ENCODE measurements at places on chromosomes 5 and 9.

DNA sequence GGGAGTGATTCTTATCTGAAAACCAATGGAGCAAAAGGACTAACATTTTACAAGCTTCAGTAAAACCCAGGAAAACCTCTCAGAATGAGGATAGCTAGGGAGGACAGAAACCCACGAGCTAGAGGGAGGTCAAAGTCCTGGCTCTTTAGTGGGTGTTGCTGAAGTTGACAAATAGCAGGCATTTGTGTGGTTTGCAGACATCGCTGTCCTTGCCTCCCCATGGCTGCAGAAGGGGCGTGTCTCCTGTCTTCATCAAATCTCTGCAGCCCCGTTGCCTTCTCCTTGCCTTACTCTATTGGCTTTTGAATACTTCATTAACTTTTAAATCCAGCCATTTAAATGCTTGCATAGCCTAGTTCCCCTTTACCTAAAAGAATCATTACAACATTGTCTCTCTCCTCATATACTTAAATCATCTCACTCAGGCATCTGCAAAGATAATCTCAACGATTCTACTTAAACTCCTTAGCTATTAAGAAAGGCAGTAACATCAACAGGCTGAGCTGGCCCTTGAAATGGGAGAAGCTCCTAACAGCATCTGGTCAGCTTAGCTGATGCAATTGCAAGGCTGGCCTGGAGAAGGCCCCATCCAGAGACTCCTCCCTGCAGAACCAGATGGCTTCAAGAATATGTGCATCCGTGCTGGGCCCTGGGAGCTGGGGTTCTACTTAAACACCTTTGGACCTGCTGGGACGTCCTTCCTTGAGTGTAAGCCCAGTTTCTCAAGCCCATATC is 152.8 kb upstream of the TAS2R1 start:
- no peak for DNase-seq

- no peak for DNase-seq
These were observed 3.8 kb downstream of the WDR36 start for GRCh38 chr5:111095982-111096381.

- no peak for DNase-seq
These were observed 1369.7 kb upstream of the C9orf72 start for GRCh38 chr9:28942941-28943340.

DNA sequence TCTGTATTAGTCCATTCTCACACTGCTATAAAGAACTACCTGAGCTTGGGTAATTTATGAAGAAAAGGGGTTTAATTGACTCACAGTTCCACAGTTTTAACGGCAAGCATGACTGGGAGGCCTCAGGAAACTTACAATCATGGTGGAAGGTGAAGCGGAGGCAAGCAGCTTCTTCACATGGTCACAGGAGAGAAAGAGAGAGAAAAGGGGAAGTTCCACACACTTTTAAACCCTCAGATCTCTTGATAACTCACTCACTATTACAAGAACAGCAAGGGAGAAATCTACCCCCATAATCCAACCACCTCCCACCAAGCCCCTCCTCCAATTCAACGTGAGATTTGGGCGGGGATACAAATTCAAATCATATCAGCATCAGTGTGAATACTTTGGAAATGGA is 133.4 kb upstream of the SLC30A5 start:
- no peak for DNase-seq

DNA sequence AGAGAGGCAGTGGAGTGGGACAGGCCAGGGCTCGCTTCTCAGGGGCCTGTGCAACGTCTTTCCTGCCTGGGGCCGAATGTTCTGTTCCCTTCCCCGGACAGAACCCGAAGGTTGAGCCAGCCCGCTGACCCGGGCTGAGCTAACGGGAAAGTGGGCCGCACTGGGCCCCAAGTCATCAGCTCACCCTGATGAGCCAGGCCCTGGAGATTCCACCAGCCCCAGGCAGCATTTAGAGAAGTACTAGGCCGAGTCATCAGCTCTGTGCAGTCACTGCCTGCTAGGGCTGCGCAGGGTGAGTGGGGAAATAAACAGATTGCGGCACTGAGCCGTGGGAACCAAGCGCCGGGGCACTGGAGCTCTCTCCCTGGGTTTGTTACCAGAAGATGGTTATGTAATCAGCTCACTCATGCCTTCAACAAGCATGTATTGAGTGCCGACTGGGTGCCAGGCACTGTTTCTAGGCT is 29.1 kb upstream of the DUSP1 start:
- peak; percentile 78 for DNase-seq

DNA sequence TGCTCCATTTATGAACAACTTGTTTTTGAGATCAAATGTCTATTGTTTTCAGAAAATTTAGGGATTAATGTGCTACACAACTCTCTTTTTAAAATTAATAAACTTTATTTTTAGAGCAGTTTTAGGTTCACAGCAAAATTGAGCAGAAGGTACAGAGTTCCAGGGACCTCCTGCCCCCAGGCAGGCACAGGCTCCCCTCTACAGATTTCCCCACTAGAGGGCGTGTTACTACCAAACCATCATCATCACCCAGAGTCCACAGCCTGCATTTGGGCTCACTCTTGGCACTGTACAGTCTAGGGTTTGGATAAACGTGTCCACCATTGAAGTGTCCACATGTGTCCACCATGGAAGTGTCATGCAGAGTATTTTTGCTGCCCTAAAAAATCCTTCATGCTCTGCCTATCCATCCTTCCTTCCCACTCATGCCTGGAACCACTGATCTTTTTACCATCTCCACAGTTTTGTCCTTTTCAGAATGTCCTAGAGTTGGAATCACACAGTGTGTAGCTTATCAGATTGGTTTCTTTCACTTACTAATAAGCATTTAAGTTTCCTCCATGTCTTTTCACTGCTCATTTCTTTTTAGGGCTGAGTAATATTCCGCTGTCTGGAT is 61.7 kb downstream of the MRPL36 start:
- no peak for DNase-seq

DNA sequence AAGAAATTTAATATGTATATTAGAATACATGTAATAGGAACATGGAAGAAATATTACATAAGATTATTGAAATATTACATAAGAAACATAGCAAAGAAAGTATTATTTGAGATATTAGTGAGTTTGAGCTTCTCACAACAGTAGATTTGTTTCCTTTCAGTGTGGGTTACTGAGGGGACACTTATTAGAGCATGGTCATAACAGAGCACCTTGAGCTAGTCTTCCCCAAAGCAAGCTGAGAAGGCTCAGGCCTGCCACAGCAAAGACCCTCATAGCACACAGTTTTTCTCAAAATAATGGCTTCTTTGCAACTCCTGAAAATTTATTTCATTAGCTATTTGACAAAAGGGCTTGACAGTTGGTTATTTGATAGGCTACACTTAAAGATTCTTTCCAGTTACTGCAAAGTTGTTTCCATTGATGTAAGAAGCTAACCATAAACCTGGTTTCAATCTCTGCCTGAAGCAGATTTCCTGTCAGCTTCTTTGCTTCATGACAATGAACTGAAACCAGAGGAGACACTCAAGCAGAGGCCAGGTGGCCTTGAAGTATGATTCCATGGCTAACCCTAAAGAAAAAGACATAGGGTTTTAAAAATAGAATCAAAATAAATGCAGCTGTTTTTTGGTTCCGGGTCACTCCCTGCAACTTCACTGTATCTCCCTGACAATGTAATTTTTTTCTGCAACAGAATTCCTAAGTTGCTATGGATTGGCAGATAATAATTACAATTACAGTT is 68.6 kb downstream of the ERMP1 start:
- no peak for DNase-seq

DNA sequence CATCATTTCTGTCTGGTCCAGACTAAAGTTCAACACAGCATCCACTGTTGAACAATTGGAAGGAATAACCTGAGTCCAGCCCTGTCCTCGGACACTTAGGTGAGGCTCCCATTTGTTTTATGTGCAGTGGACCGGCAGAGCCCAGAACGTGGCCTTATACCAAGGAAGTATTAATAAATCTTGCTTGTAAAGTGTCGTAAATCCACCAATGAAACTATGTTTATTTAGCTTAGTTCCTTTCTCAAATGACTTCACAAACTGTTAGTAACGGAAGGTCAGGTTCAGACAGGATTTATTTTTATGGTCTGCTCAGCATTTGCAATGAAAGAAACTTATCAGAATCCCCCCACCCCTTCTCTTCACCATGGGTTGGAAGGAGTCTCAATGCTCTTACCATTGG is 149.5 kb downstream of the PCSK1 start:
- DNase-seq = no peak

DNA sequence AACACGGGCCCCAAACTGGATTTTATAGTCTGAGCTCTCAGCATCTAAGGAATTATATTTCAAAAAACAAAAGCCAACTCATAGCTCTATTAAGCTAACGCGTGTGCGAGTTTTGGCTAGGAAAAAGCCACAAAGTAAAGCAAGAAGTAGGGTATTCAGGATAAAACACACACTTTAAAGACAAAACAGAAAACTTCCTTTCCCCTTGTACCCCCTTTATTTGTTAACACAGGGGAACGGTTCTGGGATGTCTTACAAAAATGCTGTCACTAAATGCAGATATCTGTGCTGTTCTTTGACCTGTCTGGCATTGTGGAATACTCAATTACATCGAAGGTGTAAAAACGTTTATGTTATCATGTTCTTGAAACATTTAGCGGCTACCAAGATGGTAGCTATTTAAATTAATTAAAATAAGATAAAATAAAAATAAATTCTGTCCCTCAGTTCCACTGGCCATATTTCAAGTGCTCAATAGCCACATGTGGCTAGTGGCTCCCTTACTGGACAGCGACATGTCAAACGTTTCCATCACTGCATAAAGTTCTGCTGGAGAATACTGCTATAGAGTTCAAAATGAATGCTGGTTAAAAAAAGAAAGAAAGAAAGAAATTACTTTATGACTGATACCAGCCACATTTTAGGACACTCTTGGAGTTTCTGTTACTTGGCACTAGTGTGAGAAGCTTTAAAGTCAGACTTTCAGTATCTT is 7.2 kb upstream of the MEF2C start:
- DNase-seq = no peak

DNA sequence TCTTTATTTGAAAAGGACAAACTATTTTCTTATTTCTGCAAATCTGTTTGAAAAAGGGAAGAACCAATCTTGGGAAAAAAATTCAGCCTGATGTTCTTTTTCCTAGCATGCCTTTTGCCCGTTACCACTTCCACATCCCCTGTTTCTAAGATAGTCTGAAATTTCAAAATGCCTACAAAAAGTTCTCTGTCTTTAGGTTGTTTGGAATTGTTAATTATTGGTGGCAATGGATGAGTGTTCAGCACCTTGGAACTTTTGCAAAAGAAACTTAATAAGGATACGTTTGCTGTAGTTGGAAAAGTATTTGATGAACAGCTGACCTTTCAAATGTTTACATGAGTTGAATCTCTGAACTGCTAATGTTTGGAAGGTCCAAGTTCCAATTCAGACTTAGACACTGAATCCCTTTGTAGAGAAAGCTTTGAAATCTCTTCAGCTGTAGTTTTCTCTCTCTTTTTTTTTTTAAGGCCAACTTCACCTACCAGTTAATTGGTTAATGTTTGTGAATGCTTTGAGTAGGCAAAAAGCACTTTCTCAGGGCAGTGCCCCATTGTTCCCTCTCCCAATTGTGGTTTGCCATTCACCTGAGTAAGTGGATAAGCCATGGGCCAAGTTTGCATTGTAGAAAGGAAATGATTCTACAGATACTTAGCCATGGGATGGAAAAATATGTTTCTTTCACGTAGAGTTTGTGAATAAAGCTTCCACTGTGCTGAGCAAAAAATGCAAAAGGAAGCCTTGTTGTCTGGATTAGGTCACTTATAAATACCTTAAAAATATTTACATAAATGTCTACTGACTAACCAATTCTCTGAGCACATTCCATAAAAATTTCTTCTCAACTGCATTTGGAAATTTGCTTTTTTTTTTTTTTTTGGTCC is 156.4 kb upstream of the ELL2 start:
- DNase-seq = no peak

- DNase-seq = no peak
These were observed 47.4 kb downstream of the ANKRD33B start for GRCh38 chr5:10611290-10611689.

DNA sequence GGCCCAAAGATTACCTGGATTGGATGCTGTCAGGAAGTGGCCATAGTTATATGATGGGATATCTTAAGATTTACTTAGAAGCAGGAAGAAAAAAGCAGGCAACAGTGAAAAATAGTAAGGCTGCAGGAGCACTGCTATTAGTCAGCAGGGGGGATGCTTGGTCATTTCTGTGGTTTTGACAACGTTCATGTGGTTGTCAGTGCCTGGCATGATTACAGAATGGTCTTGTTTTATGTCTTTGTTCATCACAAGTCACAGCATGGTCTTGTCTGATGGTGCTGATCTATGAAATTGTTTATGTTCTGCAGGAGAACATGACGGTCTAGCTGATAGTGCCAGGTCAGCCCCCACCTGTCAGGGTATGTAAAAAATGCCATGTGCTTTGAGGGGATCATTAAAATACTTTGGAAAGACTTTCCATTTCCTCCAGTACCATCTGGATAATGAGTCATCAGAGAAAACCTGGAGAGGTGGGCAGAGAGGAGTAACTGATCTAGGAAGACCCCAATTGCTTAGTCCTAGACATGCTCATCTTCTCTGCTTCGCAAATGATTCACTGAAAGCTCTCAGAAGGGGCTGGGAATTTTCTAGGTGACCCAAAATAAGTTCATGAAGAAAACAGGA is 48.5 kb downstream of the PLGRKT start:
- DNase-seq = peak; percentile 78

GRCh38 chr9:38107811-38108304 is 38.8 kb upstream of the SHB start:
- no peak for DNase-seq

GRCh38 chr9:126275386-126276001 is 51.1 kb upstream of the MVB12B start:
- no peak for DNase-seq

DNA sequence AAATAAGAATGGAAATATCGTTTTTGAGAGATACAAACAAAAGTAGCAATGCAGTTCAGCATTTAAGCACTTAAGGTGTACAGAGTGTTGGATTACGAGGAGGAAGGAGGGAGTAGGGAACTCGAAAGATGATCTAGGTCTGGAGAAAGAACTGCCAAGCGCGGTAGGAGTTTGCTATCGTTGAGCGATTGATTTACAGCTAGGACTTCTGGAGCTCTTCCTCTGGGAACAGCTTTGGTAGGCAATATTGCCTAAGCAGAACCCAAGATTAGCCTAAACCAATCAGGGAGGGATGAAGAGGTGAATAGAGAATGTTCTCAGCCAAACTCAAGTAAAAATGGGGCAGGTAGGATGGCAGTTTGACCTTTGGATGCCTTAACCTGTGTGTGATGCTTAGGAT is 965 bp downstream of the CLTA start:
- no peak for DNase-seq
